ENCODE measurements at places on chromosomes 16 and 17. TPM values are rescaled to one million over a fixed set of nuclear protein-coding genes. Genes with fewer than 3 reads are reported as not detected.

Gene SLC16A6
- 8.7 TPM for total RNA-seq

Gene KRT13
- total RNA-seq, result 200 TPM

Gene AHSP
- 21.1 TPM for total RNA-seq

Gene LGALS9C
- not detected for total RNA-seq

Gene MAP2K3
- total RNA-seq, result 15.3 TPM

Gene PAQR4
- 23.0 TPM for total RNA-seq

Gene MAP3K3
- 37.8 TPM for total RNA-seq

Gene RTN4RL1
- 18.1 TPM for total RNA-seq

Gene TRIM25
- total RNA-seq, result 21.4 TPM

Gene GPRC5B
- total RNA-seq, result 57.1 TPM

Gene HES7
- total RNA-seq, result not detected

Gene HSD17B1
- total RNA-seq, result 1.1 TPM

Gene MT1A
- total RNA-seq, result not detected

Gene ITGB4
- total RNA-seq, result 19.5 TPM

Gene TSNAXIP1
- total RNA-seq, result 5.2 TPM

Gene CCL17
- not detected for total RNA-seq

Gene OR1A1
- total RNA-seq, result not detected

Gene MEIOC
- total RNA-seq, result 1.5 TPM

Gene DPEP3
- total RNA-seq, result not detected

Gene CD19
- total RNA-seq, result 0.88 TPM

Gene CCDC43
- total RNA-seq, result 34.0 TPM

Gene PARN
- 47.6 TPM for total RNA-seq
